ENCODE measurements at places on chromosomes 11 and 22.

DNA sequence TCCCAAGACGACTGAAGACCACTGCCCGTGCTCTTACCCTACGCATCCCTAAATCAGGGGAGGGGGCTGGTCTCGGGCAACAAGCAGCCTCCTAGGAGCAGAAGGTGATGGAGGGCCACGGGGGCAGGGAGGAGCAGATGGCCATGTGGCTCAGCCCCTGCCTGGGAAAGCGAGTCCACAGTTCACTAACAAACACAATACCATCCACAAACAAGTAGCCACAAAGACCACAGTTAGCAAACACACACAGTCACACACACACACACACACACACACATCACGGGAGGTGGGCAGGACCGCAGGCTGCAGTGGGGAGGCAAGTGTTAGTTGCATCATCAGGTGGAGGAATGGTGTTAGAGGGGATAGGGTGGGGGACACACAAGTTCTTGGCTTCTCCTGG, 13.2 kb upstream of the FXYD2 start:
- DNase-seq: no peak

DNA sequence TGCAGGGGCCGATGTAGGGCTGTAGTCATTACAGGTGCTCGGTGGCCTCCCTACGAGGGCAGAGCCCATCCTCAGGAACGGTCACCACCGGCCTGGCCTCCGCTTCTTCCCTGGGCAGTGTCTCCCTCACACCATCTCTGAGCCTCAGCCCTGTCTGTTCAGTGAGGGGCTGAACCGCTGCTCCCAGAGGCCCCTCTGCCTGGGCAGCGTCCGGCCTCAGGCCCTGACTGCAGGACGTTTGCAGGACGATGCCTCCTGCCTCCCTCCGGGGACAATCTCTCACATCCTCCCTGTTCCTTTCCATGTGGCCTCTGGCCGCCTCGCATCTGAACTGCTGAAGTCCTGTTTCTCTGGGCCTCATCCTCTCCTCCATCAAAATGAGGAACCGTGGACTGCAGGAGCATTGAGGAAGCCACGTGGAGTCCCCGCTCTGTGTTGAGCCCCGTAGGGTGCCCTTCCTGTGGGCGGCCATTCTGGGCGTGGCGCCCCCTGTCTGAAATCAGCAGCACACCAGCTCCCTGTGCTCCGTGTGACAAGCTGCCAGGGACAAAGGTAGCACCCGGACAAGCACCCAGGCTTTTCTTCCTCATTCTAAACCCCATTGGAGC, 933.5 kb downstream of the BRD1 start:
- DNase-seq: no peak

GRCh38 chr22:48821346-48821690, 1006.4 kb downstream of the BRD1 start:
- DNase-seq: no peak

DNA sequence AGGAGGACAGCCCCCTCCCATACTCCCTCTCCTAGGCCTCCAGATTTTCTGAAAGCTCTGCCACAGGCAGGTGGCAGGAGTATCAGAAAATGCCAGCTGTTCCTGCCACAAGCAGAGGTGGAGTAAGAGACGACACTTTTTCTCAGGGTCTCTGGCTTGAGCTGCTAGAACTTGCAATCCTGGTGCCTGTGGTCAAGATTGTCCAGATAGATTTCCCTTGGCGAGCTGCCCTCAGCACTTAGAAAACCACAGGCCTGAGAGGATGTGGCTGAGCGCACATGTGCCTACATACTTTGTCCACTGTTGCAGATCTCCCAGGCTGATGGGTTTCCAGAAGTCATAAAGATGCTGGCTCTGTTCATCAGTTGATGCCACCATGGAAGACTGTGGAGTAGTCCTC, 65.7 kb upstream of the NAV2 start:
- DNase-seq: no peak

- no peak for DNase-seq
Observed at GRCh38 chr11:1257916-1258315, 35.0 kb downstream of the MUC5B start.

GRCh38 chr22:44582016-44582415, 84.0 kb upstream of the RTL6 start:
- no peak for DNase-seq

DNA sequence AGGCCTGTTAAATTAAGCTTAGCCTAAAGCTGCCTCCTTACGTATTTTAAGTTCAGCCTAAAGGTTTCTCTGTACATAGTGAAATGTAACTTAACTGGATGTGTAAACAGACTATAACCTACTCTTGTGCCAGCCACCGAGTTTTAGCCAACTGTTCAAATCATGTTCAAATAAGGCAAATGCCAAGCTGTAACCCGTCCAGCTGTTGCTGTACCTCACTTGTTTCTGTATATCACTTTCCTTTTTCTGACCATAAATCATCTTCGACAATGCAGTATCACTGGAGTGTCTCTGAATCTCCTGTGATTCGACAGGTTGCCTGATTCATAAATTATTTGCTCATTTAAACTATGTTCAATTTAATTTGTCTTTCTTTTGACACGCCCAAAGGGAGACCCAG, 4.0 kb upstream of the PLAAT5 start:
- no peak for DNase-seq

DNA sequence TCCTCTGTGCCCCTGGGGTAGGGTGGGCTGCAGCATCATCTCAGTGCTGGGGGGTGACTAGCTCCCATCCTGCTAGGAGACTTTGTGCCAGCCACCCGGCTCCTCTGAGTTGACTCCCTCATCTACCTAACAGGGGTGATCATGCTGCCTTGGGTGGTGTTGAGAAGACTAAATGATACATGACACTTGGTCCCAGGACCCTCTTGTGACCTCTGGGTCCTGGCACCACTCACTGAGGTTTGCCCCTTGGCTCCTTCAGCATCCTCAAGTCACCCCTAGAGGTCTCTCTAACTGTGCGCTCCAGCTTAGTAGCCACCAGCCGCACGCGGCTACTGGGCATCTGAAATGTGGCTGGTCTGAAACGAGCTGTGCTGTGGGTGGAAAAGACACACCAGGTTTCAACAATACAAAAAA, 72.1 kb downstream of the LRRC32 start:
- peak; percentile 38 for DNase-seq

DNA sequence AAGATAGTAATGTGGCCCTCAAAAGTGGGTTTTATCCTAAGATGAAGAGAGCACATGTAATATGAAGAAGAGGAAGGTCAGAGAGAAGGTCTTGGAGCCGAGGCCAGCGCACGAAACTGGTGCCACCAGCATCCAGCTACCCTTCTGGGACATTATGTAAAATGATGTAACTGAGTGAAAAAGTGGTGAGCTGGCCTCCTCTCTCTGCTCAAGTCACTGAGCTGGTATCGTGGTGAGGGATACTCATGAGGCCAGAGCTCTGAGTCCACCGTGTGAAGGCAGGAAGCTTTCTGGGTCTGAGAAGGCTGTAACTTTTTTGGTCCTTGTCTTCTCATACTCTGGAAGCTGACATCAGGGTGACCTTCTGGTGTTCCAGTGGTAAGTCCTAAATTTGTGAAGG, 25.1 kb downstream of the RNF185 start:
- no peak for DNase-seq

DNA sequence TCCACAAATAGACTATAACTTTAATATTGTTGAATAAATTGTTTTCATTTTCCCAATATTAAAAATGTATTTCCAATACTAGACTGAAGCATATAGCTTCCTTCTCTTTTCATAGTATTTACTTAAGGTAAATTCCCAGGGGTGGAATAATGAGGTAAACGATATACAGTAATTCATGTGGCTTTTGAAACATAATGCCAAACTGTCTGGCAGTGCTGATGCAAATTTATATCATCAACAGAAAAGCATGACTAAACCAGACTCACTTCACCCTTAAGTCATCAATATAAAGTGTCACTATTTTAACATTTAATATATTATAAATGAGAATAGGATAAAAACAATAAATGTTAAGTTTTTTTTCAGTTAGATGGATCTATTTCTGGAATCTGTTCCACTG, 13.6 kb downstream of the C2CD3 start:
- DNase-seq: no peak

- no peak for DNase-seq
Observed at GRCh38 chr22:30990690-30991089, 21.6 kb downstream of the TUG1 start.

GRCh38 chr22:50676180-50676636, 3.6 kb downstream of the SHANK3 start:
- no peak for DNase-seq

Measured in NCI-H345 (cell line).